Inflammatory macrophage (primary cell): ENCODE measurements at places on chromosomes 13 and 19.
A peak's percentile ranks its signal among the peaks of the same experiment; 100 is the strongest.

- no peak for DNase-seq
These were observed 82.0 kb downstream of the PCDH9 start for GRCh38 chr13:67148161-67148571.

- no peak for DNase-seq
These were observed 1169.6 kb downstream of the EFNB2 start for GRCh38 chr13:105365831-105366230.

- DNase-seq = no peak
These were observed 1.6 kb downstream of the UBE2L5 start for GRCh38 chr13:30423891-30424290.

- DNase-seq = no peak
These were observed 1328.8 kb downstream of the OLFM4 start for GRCh38 chr13:54357284-54357933.

DNA sequence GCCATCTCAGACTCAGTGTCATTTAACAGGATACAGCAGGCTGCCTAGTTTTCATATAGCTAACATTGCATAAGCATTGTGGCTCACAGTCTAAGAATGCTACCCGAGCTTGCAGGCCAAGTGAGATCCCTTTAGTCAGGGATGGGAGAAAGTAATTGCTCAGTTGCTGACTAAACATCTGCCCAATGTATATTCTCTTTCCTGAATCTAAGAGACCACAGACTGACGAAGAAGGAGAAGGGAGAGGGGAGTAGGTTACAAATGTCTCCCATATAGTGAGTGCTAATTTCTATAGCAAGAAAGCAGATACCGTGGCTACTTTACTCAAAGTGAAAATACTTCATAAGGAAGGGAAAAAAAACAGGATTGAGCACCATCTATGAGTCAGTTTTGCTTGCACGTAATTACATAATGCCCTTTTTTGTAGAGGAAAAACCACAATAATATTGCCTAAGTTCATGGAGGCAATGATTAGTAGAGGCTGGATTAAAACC lies 453.9 kb downstream of the COG6 start:
- peak; percentile 44 for DNase-seq

DNA sequence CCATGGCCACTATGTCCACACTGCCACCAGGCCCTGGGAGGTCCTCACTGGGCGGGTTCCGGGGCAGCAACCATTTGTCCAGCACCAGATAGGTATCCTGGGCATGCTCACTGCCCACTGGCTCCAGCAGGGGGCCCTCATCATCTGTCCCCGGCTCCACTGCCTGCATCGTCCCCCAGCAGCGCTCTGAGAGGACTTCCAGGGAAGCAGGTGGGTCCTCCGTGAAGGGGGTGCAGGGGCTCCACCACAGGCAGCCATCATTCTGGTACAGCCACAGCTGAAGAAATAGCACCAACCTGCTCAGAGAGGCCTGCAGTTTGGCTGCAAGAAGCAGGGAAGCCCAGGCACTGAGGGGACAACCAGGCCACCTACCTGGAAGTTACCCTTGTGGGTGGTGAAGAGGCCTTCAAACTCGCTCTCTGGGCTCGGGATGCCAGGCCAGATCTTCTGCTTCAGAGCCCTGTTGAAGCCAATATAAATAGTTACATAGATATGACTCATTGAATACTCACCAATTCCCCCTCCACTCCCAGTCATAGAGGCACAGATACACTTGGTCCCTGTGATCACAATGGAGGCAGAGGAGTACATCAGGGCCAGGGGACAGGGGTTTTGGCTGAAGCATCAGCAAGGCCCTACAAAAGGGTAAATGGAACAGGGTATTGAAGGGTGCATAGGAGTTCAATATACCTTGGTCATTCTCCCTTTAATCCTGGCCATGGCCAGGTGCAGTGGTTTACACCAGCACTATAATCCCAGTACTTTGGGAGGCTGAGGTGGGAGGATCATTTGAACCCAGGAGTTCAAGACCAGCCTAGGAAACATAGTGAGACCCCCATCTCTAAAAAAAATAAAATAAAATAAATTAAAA lies 4.1 kb downstream of the SWSAP1 start:
- no peak for DNase-seq

GRCh38 chr13:105426441-105426840 lies 1109.0 kb downstream of the EFNB2 start:
- no peak for DNase-seq

- DNase-seq = no peak
These were observed 456.4 kb downstream of the FGF14 start for GRCh38 chr13:101945435-101945834.

DNA sequence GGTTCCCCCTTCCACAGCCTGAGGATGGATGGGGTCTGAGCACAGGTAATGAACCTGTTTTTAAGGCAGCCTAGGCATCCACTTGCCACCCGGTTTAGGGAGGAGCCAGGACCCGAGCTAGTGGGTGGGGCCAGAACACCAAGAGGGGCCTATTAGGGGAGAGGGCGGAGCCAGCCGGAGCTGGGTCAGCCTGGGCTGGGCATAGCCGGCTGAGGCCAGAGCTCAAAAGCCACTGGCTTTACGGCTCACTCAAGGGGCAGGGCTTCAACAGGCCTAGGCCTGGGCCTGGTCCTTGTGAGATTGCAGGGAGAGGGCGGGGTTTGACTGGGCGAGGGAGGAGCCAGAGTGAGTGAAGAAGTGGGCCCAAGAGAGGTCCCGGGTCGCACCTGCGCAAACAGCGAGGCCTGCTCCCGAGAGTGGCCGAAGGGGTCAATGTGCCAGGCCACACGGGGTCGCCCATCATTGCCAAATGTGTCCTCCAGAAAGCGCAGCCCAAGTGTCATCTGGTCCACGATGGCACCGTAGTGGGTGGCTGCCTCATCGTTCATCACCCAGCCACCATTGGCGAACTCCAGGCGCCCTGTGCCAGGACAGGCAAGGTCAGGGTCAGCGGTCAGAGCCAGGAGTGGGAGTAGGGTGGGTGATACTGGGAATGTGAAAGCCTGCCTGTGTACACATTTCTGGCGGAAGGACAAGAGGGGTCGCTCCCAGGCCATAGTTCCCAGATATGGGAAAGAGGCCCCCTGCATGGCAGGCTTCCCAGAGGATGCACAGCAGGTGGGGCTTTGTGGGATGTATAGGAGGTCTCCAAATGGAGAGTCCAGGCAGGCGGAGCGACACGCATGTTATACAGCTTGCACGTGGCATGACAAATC lies 1.9 kb downstream of the MAN2B1 start:
- peak; percentile 13 for DNase-seq

DNA sequence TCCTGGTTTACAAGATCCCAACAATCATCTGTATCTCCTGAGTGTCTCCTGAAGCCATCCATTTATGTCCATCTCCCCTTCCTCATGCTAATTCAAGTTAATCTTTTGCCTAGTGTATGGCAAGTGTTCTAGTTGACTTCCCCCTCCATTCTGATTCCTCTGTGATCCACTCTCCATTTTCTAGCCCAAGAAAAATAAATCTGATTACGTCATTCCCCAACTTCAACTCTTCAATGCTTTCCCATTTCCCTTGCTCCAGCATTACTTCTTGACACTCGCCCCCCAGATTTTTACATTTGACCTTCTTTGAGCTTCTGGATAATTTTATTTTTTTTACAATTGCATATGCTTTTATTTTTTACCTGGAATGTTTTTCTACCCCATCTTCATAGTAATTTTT lies 640.8 kb downstream of the TBC1D4 start:
- no peak for DNase-seq

DNA sequence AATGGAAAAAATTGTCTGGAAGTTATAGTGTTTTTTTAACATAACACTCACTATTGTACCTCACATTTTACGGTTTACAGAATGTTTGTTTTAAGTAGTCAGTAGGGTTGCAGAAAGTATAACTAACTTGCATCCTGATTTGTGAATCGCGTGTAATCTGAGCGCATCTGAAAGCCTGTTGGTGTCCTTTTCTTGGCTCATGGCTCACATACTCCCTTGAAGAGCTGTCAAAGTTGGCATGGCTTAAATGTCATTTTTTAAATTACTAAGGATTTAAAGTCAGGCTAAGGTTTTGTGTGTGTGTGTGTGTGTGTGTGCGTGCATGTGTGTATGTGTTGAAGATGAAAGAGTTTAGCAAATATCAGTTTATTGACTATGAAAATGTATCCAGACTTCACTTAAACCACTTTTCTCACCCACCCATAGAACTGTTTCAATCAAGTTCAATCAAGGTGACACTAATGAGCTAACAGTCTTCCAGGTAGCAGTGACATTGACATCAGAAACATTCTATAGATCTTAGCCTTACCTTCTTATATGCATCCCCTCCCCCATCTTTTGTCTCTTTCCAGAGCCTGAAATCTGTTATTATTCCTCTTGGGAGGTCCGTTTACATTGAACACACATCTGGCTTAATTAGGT lies 480.4 kb upstream of the SGCG start:
- DNase-seq = no peak

DNA sequence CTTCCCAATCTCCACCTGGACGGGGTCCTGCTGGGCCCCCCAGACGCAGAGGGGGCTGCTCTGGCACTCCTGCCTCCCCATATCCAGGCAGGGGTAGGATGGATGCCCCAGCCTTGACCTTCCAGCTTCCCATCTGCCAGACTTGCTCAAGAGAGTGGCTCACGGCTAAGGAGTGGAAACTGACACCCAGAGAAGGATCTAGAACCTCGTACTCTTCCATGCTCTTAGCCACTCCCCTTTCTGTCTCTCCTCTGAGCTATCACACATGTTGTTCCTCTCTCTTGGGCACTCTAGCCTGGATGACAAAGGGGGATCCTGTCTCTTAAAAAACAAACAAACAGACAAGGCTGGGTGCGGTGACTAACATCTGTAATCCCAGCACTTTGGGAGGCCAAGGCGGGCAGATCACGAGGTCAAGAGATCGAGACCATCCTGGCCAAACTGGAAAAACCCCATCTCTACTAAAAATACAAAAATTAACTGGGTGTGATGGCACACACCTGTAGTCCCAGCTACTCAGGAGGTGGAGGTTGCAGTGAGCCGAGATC lies 12.2 kb upstream of the FUT5 start:
- DNase-seq = no peak

GRCh38 chr19:4378886-4379285 lies 21.5 kb downstream of the SH3GL1 start:
- DNase-seq = no peak

- DNase-seq = no peak
These were observed at the start of gene FKRP for GRCh38 chr19:46745521-46746280. TSS of gene FKRP (plus strand) at chr19:46746057. CDS start at chr19:46755451, 9,394 bp downstream.
